Suprapubic skin (tissue), 4 donors: ENCODE measurements at places on chromosomes 4 and X. TPM values are rescaled to one million over a fixed set of nuclear protein-coding genes. Genes with fewer than 3 reads are reported as not detected.

- no peak for DNase-seq
Observed at GRCh38 chr4:143354990-143355389, 18.3 kb downstream of the GAB1 start.

DNA sequence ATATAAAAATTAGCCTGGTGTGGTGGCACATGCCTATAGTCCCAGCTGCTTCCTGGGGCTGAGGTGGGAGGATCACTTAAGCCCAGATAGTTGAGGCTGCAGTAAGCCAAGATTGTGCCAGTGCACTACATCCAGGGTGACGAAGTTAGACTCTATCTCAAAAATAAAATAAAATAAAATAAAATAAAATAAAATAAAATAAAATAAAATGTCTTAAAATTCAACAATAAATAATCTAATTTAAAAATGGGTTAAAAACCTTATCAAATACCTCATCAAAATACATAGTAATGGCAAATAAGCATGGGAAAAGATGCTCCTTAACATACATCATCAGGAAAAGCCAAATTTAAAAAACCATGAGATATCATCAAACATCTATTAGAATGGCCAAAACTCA lies 760.2 kb upstream of the AGA start:
- DNase-seq, result no peak

The TRIM60 gene
- total RNA-seq, result not detected

GRCh38 chrX:39112143-39112542 lies 310.9 kb downstream of the MID1IP1 start:
- no peak for DNase-seq

GRCh38 chr4:176781739-176782100 lies 11.0 kb downstream of the VEGFC start:
- DNase-seq, result no peak

The TMPRSS11A gene
- total RNA-seq, result not detected
